M059J (cell line): ENCODE measurements at places on chromosomes 2 and 18. TPM values are rescaled to one million over a fixed set of nuclear protein-coding genes. Genes with fewer than 3 reads are reported as not detected.

- DNase-seq, result no peak
These were observed 23.0 kb downstream of the TET3 start for GRCh38 chr2:74007711-74008110.

- no peak for DNase-seq
These were observed 119.4 kb downstream of the LPIN1 start for GRCh38 chr2:11865805-11866204.

GRCh38 chr2:163466331-163467250, 269.2 kb downstream of the FIGN start:
- no peak for DNase-seq

MARCO gene
- not detected in 2 replicates for total RNA-seq

GRCh38 chr18:74579496-74580065, 18.1 kb upstream of the ZNF407 start:
- no peak for DNase-seq

RAB27B gene
- 13.8 and 15.7 TPM in 2 replicates for total RNA-seq

GRCh38 chr18:79899609-79900445, 51.6 kb downstream of the SLC66A2 start:
- no peak for DNase-seq
